ENCODE measurements at places on chromosomes 3 and 15. TPM values are rescaled to one million over a fixed set of nuclear protein-coding genes. Genes with fewer than 3 reads are reported as not detected.

The SLC28A1 gene
- 0.43 TPM for total RNA-seq

The CDHR4 gene
- total RNA-seq: not detected

The ACP3 gene
- total RNA-seq: 5.6 TPM

The ZBTB20 gene
- 157 TPM for total RNA-seq

The GUCA1C gene
- not detected for total RNA-seq

The GFM1 gene
- total RNA-seq: 61.9 TPM

The GP5 gene
- total RNA-seq: 0.41 TPM

The SKOR1 gene
- total RNA-seq: 0.35 TPM

The SCAANT1 gene
- total RNA-seq: not detected

Data from uterus (tissue), 4 donors.